ENCODE measurements at places on chromosomes 13 and 19. TPM values are rescaled to one million over a fixed set of nuclear protein-coding genes. Genes with fewer than 3 reads are reported as not detected.

Gene ZNF626
- total RNA-seq: 7.4 TPM

DNA sequence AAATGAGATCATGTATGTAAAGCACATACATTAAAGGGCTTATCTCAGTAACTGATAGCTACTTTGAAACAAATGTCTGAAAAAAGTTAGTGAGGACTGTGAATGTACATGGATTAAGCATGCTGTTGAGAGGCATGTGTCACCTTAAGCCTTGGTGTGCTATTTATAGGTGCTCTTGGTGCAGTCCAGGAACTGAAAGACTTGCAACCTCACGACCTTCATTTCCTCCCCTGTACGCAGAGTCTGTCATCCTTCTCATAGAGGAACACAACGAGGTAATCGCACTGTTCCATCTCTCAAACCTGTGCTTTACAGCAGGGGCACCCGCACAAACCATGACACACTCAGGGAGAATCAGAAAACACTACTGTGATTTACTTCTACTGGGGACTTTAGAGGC is 65.6 kb downstream of the UFM1 start:
- DNase-seq: peak; percentile 1

Gene PSG5
- not detected for total RNA-seq

Gene C13orf42
- not detected for total RNA-seq

Gene ONECUT3
- total RNA-seq: not detected

DNA sequence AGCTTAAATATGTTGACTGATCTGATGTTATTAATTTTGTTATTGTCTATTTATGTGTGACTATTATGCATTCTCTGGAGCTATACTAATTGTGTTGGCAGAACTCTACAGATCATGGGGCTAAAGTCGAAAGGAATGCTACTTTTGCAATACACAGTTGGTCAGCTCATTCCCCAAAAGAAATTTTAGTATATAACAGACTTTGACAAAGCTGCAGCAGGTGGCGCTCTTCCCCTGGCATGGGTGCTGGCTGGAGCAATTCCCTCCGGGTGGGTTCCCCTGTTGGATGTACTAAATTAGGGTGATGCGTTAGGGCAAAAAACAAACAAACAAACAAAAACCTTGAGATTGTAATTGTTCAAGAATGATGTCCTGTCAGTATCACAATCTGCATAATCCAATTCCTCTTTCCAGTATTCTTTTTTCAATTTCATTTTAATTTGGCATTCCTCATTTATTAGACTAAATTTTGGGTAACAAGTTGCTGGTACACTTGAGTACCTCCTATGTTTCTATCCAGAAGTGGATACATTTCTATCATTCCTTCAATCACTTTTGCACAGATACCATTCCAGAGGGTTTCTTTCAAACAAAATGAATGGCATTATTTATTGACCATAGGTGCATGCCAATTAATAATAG is 322.8 kb upstream of the EDNRB start:
- peak; percentile 55 for DNase-seq

GRCh38 chr13:97275776-97276501 is 53.8 kb downstream of the MBNL2 start:
- DNase-seq: no peak

DNA sequence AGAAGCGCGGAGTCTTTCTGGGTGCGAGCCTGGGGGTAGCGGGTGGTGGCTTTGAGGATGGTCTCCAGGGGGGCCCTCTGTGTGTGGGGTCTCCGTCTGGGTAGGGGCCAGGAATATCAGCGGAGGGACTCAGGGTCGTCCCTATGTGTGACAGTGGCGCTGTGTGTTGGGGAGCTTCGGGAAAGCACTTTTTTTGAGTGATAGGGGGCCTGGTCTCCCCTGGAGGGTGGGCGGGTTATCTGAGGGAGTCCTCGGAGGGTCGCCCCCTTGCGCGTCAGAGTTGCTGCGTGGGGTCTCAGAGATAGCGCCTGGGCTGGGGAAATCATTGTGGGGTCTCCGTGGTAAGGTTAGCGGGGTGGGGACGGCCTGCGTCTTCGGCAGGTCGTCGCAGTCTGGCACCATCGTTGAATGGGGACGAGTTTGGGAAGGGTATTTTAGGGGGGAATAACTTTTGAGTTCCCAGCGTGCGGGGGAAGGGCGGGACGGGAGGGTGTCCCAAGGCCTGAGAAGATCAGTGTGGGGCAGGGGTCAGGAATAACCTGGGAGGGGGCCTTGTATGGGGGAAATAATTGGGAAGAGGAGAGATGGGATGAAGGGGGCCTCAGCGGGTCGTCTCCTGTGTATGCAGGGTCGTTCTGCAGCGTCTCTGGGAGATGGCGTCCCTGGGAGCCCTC is 857 bp downstream of the IER2 start:
- DNase-seq: no peak

DNA sequence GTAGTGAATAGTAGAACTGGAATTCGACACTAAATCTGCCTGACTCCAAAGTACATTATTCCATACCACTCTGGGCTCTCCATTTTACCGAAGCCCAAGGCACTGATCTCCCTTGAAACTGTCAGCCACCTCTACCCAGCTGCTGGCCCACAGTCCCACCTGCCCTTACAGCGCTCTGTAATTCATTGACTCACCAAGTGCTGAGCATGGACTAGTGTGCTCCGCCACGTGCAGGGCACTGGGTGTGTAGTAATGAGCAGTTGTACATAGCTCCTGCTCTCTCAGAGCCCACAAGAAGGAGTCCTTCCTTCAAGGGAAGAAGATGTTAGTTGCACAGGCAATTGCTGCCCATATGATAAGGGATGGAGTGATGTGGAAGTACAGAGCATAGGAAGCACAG is 76.6 kb upstream of the SIAH3 start:
- DNase-seq: no peak

DNA sequence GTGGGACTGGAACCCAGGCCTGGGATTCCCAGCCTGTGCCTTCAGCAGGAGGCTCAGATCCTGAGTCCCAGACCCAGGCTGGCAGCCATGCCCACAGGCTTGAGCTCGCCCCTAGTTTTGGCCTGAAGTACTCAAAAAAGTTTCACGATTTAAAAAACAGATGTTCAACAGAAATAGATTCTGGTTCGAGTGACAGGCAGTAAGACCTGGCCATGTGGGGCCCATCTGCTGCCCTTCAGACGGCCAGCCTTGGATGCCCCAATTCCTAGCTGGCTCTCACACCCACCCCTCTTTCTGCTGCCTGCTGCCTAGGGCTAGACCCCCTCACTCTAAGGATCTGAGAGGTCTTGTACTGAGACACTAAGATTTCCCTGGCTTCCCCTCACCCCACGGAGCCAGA is 2.8 kb upstream of the DMPK start:
- no peak for DNase-seq

DNA sequence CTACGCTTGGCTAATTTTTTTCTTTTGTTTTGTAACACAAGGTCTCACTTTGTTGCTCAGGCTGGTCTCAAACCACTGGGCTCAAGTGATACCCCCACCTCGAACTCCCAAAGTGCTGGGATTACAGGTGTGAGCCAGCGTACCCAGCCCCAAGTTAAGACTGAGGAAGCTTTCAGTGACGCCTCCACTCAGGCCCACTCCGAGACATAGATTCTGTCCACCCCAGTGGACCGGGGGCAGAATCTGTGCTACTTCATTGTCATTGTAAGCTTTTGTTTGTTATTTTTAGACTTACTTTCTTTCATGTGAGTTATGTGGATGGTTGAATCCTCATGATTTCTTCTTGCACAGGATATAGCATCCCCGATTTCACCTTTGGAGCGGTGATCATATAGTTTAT is 156.9 kb upstream of the TSHZ3 start:
- DNase-seq: no peak

- no peak for DNase-seq
Observed at GRCh38 chr19:13505164-13505695, 1.0 kb downstream of the CACNA1A start.

Gene FOSB
- total RNA-seq: 23.4 TPM

GRCh38 chr13:48801255-48801654 is 147.5 kb downstream of the CYSLTR2 start:
- peak; percentile 48 for DNase-seq

GRCh38 chr19:8310342-8311055 is 2.3 kb upstream of the CD320 start:
- no peak for DNase-seq

- peak; percentile 79 for DNase-seq
Observed at GRCh38 chr13:28494778-28495537, at the start of gene FLT1. FLT1 (minus strand) TSS chr13:28495128; CDS start chr13:28494843, 285 bp downstream.

- no peak for DNase-seq
Observed at GRCh38 chr19:33689138-33689746, 67.5 kb downstream of the CHST8 start.

DNA sequence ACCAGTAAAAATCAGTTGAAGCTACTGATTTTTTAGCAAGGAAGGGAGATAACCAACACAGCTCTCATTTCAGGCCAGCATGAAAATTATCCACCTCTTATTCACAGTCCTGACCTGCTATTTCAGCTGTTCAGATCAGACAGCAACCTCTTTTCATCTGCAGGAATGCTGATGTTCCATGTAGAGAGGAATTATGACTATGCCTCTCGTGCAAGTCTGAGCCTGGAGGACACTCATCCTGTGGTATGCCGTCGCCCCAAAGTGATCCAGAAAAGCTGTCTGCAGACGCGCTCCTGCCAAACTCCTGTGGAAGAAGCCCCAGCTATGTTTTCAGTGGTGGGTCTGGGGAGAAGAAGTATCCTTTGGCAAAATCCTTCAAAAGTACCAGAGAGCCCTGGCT is 563.5 kb upstream of the SLITRK1 start:
- no peak for DNase-seq

- DNase-seq: no peak
Observed at GRCh38 chr19:1343041-1343440, 40.7 kb upstream of the NDUFS7 start.

- no peak for DNase-seq
Observed at GRCh38 chr19:17156947-17157302, 58.2 kb upstream of the USE1 start.

Gene IL4I1
- 1.7 TPM for total RNA-seq

Gene ZNF547
- 1.7 TPM for total RNA-seq

DNA sequence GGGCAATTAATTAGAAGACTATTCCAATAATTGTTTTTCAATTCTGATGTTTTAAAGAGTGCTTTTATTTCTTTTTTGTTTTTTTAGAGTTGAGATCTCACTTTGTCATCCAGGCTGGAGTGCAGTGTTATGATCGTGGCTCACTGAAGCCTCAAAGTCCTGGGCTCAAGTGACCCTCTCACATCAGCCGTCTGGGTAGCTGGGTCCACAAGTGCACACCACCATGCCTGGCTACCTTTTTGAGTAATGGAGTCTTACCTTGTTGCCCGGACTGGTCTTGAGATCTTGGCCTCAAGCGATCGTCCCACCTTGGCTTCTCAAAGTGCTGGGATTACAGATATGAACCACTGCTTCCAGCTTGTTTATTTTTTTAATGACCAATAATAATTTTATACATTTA is 207.8 kb downstream of the NDFIP2 start:
- DNase-seq: no peak

DNA sequence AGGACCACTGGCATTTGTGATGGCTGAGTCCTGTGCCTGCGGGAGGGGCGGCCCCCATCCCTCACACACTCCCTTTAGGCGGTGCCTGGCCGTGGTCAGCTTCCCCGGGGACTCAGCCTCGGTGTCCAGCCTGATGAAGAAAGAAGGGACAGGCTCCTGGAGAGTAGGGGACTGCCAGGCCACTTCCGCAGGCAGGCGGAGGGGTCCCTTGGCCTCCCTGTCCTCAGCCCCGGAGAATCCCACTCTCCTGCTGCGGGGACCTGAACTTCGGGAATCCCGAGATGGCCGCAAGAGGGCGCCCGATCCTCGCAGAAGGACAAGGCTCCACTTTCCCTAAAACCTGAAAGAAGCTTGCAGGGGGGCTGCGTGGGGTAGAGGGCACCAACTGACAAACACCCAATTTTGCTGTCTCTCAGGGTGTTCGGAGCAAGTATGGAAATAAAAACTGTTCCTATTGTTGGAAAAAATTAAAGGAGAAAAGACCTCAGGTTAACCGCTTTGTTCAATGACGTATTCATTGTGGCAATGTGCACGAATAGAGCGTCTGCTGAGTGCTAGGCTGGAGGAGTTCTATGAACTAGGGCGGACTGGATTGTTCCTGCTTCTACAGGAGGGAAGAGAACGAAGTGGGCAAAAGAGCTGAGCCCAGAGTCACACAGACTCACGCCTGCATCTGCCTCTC is 297.3 kb downstream of the ZNF536 start:
- DNase-seq: peak; percentile 50

Gene GPR183
- total RNA-seq: 0.40 TPM

DNA sequence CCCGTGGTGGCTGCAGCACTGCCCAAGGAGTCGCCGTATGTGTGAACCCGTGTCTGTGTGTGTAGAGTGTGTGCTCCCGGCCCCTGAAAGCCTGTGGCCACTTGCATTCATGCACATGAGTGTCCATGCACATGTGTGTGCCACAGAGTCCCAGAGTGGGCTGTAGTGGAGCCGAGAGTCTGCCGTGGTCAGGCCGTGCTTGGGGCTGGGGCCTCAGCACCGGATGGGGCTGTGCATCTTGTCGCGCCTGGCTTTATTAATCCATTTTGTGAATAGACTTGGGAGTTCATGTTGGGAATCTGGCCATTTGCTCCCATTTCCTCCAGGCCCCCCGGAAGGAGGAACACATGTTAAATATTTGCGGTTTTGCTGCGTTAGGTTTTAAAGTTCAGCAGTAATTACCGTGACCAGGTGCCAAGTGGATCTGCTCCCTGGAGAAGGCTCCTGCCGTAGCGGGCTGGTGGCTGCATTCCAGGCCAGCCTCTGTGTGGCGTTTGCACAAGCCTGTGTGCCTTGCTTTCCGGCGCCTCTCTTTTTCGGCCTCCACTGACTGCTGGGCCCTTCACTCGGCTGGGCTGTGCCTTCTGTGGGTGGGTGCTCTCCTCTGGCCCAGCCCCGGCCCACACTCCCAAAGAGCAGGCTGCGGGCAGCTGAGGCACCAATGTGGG is 69.2 kb upstream of the KCTD15 start:
- DNase-seq: no peak

DNA sequence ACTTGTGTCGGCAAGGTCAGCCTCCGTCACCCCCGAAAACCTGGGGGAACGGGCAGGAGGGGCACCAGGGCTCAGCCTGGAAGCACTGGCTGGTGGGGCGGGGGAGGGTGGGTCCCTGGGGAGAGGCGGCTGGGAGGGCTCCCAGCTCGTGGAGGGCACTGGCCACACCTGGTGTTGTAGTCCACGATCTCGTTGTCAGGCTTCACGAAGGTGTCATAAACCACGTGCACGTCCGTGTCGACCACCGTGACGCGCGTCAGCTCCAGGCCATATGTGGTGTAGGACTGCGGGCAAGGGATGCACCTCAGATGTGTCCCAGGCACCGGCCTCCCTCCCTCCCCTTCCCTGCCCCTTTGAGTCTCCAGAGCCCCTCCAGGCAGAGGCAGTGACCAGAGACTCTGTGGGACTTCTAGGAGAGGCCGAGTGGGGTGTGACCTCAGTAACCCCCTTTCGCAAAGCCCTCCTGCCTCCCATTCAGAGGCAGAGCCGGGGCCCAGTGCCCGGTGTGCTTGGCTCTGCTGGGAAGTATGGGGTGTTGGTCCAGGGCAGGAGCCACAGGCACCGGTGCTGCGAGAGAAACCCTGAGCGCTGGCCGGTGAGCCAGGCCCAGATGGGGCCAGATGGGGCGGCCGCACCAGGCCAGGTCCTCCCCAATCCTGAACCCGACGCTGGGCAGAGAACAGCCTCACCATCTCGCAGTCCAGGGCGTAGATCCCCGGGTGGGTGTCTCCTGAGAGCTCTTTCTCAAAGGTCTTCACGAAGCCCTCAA is 4.6 kb upstream of the ATP8B3 start:
- DNase-seq: no peak

- no peak for DNase-seq
Observed at GRCh38 chr19:10832939-10833296, 3.1 kb downstream of the TMED1 start.

Gene ATXN8OS
- not detected for total RNA-seq

Gene NRTN
- 0.99 TPM for total RNA-seq

Gene TEX29
- total RNA-seq: 0.20 TPM

Gene HNRNPUL1
- 42.1 TPM for total RNA-seq

Data from lung microvascular endothelial cell (primary cell).